Activated T-helper 2 cell treated with anti-CD3 and anti-CD28 coated beads, Interferon-gamma antibody, Interleukin-2, Interleukin-4, amounts not matched to agents 10 μg/mL and 5 μg/mL and 100 μg/mL, durations not matched to agents 14 hours and 24 hours and 36 hours (primary cell): ENCODE measurements at places on chromosomes 12 and 14. TPM values are rescaled to one million over a fixed set of nuclear protein-coding genes. Genes with fewer than 3 reads are reported as not detected.

The C12orf60 gene
- 2.2 and 2.8 TPM in 2 replicates for total RNA-seq

The HOXC9 gene
- total RNA-seq, result not detected in 2 replicates

The PLEK2 gene
- 0.37 TPM in 1 of 2 replicates, not detected in the other for total RNA-seq

The WIF1 gene
- total RNA-seq, result not detected in 2 replicates

The ZC3H10 gene
- total RNA-seq, result 7.7 and 9.2 TPM in 2 replicates

The CLEC7A gene
- not detected in 2 replicates for total RNA-seq

The TCL1B gene
- total RNA-seq, result not detected in 2 replicates

The COQ10A gene
- 15.9 and 17.0 TPM in 2 replicates for total RNA-seq

The IGFBP6 gene
- 0.46 TPM in 1 of 2 replicates, not detected in the other for total RNA-seq

The CEBPE gene
- not detected in 2 replicates for total RNA-seq

The OTOGL gene
- 0.16 TPM in 1 of 2 replicates, not detected in the other for total RNA-seq

The NDUFA12 gene
- total RNA-seq, result 117 and 118 TPM in 2 replicates

The NRIP2 gene
- not detected in 2 replicates for total RNA-seq

The NGB gene
- total RNA-seq, result not detected in 2 replicates

The KRT79 gene
- not detected in 2 replicates for total RNA-seq

The C12orf42 gene
- total RNA-seq, result not detected in 2 replicates

The CCDC198 gene
- not detected in 2 replicates for total RNA-seq

The CFAP54 gene
- total RNA-seq, result 0.14 and 0.23 TPM in 2 replicates

The CYP27B1 gene
- total RNA-seq, result 11.3 and 13.0 TPM in 2 replicates

The PRH2 gene
- not detected in 2 replicates for total RNA-seq

The NRL gene
- total RNA-seq, result 1.6 and 1.8 TPM in 2 replicates

The DLGAP5 gene
- 41.9 and 46.0 TPM in 2 replicates for total RNA-seq

The TSFM gene
- 44.9 and 52.7 TPM in 2 replicates for total RNA-seq
